ENCODE measurements at places on chromosomes 7 and 10.

- DNase-seq: no peak
These were observed 8.0 kb downstream of the CDK13 start for GRCh38 chr7:39958038-39958437.

- no peak for DNase-seq
These were observed 36.5 kb downstream of the CBX3 start for GRCh38 chr7:26238032-26238431.

- DNase-seq: no peak
These were observed 3.3 kb downstream of the NUDT13 start for GRCh38 chr10:73113551-73113950.

DNA sequence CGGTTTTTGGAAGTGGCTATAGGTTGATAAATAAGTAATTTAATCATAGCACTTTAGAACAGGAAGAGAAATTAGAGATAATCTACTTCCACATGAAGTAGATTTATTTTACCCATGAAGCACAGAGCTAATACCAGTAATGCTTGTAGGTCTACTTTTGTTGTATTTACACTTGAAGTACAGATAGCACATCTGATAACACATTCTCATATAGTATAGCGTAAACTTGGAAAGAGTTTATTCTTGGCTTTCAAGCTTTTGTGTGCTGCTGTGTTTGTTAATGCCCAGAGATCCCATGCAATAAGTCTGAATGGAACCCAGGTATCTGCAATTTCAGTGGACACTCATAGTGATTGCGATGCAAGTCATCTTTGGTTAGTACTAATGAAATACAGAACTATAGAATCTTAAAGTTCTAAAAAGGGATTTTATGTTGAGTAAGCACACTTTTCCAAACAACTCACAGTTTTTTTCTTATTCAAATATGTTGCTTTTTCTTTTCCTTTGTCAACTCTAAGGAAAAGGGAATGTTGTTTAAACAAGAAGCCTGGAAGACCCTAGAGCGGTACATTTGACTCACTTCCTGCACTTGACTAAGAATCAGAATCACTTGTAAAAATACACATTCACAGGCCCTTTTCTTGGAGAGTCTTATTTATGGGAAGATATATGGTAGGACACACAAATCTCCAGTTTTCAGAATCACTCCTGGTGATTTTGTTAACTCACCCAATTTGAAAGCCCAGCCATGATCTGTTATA, 105.8 kb downstream of the GNAI1 start:
- DNase-seq: peak; percentile 30

DNA sequence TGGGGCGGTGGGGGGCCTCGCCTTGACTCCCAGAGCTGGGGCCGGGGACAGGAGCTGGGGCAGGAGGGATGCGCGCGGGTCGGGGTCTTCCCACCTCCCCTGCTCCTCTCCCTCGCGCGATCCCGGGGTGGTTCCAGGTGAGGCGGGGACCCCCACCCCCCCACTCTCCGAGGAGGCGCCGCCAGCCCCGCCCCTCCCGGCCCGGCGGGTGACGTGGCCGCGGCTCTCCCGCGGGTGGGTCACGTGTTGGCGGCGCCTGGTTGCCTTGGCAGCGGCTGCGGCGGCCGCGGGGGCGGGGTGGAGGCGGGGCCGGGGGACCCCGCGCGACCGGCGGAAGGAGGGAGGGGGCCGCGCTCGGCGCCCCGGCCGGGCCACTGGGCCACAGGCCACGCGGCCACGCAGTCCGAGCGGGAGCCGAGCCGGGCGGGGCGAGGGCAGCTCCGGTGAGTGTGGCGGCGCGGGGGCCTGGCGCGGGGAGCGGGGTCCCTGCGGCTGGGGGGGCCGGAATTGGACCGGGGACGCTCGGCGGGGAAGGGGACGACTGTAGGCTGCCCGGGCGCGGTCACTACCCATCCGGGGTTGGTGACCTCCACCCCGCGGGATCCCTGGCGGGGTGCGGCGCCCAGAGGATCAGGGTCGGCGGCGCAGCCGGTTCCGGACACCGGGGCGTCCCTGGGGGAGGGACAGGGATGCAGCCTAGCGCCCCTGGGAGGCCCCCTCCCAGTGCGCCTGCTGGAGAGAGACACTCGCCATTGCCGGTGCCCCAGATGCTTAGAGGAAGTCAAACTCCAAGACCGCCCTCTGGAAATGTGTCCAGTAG, at the start of gene ORAI2:
Gene ORAI2 (plus strand): TSS at position 357 of the 820 bp plus-strand sequence. CDS start 5,382 bp downstream, outside the sequence.
- peak; percentile 71 for DNase-seq

- no peak for DNase-seq
These were observed 535.4 kb upstream of the GALNT17 start for GRCh38 chr7:70596598-70596913.

DNA sequence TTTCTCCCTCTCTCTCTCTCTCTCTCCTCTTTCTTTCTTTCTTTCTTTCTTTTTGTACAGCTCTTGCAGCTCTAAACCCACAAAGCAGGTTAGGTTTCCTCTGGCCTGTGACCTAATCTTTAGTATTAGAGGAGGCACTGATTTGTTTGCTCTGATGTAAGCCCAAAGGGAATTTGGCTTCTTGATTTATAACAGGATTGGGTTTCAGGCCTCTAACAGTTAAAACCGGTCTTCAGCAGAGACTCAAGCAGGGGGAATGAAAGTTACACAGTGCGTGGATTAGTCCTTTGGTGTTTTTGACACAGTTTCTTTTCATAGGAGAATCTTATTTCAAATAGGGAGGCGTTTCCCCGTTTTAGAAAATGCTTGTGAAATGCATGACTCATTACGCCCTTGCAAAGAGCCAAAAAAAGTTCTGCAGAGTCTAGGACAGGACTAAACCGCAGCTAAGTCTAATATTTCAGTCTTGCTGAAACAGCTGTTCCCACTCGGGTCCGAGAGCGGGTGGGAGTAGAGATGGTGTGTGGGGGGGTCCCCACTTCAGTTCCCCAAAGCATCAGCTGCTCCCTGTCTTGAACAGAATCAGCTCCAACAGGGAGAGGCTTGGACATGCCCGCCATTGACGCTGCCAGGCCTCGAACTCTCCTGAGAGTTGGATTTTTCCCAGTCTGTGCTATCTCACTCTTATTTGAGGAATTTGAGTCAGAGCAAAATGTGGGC, 296.5 kb upstream of the PITRM1 start:
- DNase-seq: peak; percentile 87

DNA sequence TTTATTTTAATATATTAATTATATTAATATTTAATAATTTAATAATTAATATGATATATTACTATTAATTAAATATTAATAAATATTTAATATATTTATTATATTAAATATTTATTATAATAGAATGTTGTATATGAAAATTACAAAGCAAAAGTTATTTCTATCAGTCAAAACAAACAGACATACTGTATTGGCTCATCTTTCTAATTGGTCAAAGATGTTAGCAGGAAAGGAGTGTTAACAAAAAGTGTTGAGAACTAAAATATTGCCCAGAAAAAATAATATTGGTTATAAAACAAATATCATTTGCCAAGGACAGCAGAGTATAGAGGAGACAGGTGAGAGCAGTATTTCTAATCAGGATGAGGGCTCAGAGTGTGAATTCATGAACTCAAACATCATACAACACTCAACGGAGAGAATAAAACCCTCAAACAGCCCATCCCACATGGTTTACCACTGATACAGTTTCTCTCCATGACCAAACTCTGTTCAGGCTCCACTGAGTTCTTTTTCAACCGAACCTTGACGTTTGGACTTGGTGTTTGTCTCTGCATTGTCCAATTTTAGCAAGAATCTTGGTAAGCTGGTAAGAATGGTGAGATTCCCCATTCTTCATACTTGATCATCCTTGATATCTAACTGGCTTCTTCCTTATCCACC, 58.0 kb downstream of the TSPAN12 start:
- no peak for DNase-seq

DNA sequence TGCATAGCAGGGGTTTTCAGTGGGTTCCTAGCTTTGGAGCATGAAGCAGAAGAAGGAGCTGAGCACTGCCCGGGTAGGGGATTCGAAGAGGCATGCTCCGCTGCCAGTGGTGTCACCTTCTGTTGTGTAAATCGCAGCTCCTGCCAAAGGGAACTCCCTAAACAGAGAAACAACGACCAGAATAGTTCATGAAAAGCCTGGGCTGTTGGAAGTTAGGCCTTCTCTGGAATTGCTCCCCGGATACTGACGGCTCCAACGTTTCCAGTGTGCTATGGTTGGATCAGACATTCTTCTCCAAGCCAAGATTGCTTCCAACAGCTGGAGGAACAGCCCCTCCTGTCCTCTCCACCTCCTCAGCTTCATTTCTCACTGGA, 546.0 kb upstream of the FZD8 start:
- DNase-seq: no peak

GRCh38 chr10:89238956-89239644, 12.5 kb downstream of the LIPA start:
- no peak for DNase-seq

- peak; percentile 83 for DNase-seq
These were observed 255.8 kb downstream of the ABCA13 start for GRCh38 chr7:48426966-48427555.

DNA sequence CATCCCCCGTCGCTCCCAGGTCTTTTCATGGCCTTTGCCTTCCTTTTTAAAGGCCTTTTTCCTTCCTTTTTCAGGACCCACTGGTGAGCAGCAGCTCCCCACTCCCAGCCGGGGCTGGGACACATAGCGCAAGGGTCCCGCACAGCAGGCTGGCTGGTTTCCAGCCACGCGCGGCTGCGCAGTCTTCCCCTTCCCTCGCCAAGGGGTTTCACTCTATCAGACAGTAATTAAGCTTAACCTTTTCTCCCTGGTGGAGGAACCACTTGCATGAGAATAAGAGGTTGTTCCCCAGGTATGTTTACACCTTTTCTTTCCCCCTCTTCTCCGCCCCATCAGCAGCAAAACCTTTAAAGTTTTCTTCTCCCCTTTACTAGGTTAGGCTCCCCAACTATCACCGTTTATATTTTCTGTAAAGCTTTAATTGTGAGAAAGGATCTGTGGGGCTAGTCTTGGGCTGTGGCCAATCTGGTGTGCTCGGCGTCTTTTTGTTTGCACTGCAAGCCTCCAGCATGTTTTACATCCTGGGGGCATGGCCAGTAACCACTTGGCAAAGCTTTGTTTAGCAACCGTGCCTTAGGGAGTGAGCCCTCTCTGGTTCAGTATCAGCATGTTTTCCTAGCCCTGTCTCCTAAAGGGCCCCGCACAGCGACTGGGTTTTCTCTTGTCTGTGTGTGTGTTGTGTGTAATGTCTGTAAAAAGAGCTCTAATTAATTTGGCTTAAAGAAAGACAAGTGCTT, 219.6 kb downstream of the PHF14 start:
- peak; percentile 58 for DNase-seq

DNA sequence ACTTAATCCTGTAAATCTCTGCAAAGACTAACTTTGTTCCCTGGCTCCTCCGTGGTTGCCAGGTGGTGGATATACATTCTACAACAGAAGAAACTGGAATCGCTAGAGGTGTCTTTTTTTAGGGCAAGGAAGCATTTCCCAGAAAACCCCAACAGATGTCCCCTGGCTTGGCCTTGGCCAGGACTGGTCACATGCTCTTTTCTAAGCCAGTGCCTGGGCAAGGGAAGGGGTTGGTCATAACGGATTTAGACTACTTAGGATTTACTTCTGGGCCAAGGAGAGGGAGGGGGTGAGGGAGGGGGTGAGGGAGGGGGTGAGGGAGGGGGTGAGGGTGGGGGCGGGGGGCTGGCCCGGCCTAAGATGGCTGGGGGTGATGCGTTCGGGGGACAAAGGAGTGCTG, 105.7 kb downstream of the SNX10 start:
- DNase-seq: no peak

DNA sequence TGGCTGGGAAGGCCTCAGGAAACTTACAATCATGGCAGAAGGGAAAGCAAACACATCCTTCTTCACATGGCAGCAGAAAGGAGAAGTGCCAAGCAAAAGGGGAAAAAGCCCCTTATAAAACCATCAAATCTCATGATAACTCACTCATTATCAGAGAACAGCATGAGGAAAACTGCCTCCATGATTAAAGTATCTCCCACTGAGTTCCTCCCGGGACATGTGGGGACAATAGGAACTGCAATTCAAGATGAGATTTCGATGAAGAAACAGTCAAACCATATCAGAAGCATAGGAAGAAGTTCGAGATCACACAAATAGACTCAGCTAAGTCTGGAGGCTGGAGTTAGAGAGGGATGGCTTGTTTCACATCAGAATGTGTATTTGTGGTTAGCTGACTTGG, 869.4 kb upstream of the PHF14 start:
- DNase-seq: no peak

GRCh38 chr10:116627386-116627933, 6.7 kb downstream of the PNLIPRP2 start:
- DNase-seq: no peak

- DNase-seq: no peak
These were observed 1065.4 kb downstream of the SORCS3 start for GRCh38 chr10:105706281-105707026.

- DNase-seq: no peak
These were observed 799.7 kb upstream of the IGFBP3 start for GRCh38 chr7:46720761-46721160.

DNA sequence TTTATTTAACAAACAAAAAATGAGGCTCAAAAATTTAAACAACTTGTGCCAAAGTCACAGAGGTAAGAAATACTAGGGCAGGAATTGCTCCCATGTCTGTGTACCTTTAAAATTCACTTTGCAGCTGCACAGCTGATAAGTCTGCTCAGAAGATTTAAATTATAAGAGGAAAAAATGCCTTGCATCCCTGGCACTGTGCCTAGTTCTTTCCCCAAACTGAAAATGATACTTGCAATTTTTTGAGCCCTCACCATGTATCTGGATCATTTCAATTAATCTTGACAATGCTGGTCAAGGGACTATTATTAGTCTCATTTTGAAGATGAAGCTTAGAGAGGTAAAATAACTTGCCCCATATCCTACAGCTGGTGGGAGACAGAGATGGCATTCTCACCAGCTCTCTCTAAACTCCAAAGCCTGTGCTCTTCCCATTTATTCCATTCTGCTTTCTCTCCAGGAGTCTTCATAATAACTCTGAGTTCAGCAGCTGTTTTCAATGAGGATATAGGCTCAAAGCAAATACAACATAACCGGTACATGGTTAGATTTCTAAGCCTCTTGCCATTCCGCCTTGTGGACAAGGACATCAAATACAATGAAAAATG, 350.5 kb upstream of the LRRTM3 start:
- no peak for DNase-seq

DNA sequence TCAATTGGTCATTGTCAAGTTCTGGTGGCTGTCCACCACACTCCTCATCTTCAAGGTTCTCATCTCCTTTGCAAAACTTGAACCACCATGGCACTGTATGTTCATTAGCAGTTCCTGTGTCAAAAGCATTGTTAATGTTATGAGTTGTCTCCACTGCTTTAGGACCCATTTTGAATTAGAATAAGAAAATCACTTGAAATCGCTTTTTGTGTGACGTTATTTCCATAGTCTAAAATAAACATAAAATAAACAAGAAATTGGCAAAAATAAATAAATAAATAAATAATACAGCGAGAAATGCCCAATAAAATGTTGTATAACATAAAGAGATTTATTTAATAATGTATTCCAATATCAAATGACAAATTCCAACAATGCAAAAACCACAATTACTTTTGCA, 195.5 kb upstream of the CDC14C start:
- DNase-seq: no peak

- DNase-seq: peak; percentile 87
These were observed 1249.1 kb downstream of the TYW1 start for GRCh38 chr7:68245688-68246087.

DNA sequence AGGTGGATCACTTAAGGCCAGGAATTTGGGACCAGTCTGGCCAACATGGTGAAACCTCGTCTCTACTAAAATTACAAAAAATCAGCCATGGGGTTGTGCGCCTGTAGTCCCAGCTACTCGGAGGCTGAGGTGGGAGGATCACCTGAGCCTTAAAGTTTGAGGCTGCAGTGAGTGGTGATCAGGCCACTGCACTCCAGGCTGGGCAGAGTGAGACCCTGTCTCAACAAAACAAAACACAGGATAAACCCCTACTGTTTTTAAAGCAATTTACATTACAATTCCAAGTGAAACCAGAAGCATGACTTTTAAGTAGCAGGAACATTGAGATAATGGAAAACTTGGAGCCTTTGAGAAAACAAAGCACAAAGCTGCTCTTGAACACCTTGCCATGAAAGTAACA, 92.4 kb upstream of the BTBD16 start:
- no peak for DNase-seq

All from M059J (cell line).